Ecto neural progenitor cell (in vitro differentiated cells): ENCODE measurements at places on chromosomes 7 and 10.

GRCh38 chr10:95363303-95363912 lies 72.6 kb upstream of the PDLIM1 start:
- no peak for DNase-seq

- DNase-seq: no peak
These were observed 36.0 kb upstream of the DLD start for GRCh38 chr7:107854989-107855388.

GRCh38 chr10:71084818-71085126 lies 127.6 kb upstream of the UNC5B start:
- peak; percentile 44 for DNase-seq

GRCh38 chr7:102990642-102991041 lies 77.8 kb downstream of the LRRC17 start:
- no peak for DNase-seq

- DNase-seq: no peak
These were observed 183.2 kb downstream of the GRM3 start for GRCh38 chr7:86826948-86827347.

DNA sequence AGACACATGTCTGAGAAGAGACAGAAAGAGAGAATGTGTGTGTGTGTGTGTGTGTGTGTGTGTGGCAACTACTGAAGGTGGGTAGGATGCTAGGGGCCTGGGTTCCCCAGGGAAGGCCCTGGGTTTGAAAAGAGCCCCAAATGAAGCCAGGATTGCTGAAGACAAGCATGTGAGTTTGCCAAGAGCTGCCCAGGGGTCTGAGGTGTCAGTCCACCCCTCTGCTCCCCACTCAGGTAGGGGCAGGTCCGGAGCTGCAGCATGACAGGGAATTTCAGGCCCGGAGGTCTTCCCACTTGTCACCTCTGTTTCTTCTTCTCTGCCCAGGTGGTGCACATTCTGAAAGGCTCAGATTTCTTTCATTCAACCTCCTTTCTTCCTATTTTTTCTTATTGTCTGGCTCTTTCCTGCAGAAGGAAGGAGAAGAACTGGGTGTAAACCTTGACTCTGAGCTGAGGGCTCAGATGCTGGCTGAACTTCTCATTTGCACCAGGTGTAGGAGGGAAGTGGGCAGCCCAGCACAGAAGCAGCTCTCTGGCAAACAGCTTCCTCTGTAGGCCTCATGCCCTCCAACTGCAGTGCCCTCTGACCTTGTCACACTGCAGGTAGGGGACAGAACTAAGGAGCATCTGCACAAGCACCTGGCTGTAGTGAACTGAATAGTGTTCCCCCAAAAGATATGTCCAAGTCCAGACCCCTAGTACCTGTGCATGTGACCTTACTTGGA lies 79.6 kb upstream of the LRRC4 start:
- DNase-seq: no peak

GRCh38 chr10:87519582-87519981 lies 14.9 kb downstream of the MINPP1 start:
- DNase-seq: no peak

DNA sequence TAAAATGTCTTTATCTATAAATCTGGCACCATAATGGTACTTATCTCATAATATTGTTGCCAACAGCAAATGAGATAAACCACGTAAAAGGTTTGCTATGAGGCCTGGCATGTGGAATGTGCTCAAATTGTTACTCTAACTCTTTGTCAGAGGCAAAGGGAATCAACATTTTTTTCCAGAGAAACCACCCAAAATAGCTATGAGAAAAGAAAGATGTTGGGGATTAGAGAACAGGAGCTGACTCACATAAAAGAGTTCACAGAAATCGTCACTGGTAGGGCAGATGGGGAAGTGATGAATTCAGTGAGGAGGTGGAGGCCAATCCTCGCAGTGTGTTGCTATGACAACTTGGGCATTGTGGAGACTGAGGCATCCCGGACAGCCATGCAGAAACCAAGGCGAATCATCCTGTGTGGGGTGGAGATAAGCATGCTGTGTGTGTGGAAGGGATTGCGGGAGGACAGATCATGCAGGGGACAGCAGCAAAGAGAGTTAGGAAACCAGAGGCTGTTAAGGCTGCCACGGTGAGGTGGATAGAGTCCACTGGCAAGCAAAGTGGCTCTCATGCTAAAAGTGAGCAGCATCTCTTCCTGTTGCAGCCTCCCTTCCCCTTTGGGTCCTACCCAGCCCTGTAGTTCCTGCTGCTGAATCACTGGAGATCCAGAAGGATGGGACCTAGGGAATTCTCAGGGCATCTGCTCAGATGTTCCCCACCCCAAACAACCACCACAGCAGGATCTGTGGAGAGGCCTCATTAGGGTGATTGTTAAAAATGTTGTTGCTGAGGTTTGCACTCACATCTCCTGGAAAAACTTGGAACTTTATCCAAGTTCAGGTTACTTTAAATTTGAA lies 103.9 kb downstream of the CUBN start:
- peak; percentile 69 for DNase-seq
